ENCODE measurements at places on chromosomes 4 and X.

DNA sequence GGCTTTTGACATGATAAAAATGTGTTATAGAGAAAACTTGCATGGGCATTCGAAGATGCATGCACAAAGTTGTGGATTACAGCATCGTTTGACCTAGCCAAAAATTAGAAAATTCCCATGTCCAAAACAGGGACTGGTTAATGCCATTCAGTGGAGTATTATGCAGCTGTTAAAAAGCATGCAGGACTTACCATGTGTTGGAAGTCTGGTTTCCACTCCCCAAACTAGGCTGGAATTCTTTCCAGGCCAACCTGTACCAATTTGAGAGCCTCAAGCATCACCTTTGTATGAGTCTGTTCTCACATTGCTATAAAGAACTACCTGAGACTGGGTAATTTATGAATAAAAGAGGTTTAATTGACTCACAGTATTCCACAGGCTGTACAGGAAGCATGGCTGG lies 45.9 kb upstream of the MTM1 start:
- no peak for DNase-seq

DNA sequence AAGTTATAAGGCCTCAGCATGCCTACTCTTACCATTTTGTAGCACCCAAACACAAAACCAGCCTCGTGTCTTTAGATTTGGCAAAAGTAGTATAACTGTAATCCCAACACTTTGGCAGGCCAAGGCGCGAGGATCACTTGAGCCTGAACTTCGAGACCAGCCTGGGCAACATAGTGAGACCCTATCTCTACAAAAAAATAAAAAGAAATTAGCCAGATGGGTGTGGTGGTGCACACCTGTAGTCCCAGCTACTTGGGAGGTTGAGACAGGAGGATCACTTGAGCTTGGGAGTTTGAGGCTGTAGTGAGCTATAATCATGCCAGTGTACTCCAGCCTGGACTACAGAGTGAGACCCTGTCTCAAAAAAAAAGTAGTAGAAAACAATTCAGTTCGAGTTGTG lies 17.6 kb downstream of the SYAP1 start:
- no peak for DNase-seq

DNA sequence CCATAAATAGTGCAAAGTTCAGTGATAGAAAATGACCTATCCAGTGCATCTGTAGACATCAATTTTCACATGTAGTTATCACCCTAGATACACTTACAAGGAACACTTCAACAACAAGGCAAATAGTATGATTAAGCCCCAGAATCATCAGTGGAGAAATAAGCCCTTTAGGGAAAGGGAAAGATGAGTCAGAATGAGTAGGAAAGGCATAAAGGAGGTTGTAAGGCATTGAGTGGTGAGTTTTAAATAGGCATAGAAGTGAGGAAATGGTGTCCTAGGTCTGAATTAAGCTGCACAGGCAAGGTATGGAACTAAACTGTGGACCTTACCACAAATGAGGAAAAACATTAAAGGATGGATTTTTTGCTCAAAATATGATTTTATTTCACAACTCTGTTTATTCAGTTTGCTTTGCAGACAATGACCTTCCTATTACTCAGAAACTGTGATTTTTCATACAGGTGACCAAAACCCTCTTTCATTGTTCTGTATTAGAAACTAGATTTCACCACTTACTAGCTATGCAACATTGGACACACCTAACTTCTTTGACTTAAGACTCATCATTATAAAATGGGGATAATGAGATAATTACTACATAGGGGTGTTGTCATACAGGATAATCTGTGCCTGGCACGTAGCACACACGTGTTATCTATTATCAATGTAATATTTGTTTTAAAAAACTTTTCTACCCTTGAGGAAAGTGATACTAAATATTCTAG lies 57.0 kb upstream of the MAP9 start:
- no peak for DNase-seq

DNA sequence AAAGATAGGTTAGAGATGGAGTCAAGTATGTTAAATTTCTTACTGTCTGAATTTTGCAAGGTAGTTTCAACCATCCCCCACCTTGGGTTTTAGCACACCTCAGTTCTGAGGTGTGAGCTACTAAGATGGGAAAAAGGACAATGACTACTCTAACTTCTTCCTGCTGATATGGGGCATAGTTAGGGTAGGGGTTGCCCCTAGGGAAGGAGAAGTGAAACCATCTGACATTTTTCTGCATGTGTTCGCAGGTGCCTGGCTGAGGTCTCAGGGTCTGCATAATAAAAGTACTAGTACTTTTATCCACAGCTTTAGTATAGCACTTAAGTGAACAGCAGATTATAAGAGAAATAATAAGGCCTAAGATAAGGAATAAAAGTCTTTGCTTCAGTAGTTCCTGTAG lies 129.5 kb upstream of the CYSLTR1 start:
- DNase-seq: no peak

- no peak for DNase-seq
These were observed 840.6 kb downstream of the NLGN4X start for GRCh38 chrX:5388087-5388486.

GRCh38 chr4:74724979-74725378 lies 69.3 kb downstream of the BTC start:
- DNase-seq: no peak

DNA sequence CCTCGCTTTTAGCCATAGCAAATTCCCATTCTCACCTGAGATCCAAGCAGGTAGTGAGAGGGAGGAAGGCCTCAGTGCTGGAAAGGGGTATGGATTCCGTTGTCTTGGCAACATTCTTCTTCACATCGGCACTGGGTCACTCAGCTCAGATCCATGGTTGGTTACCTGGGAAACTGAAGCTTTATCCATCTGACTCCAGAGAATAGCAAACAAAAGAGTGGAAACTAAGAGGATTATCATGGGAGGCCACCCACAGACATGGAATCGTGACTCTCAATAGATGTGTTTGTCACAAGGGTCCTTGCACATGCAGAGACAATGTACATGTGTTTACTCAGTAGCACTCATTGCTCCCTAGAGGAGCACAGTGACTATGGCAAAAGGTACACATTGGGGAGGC lies 81.0 kb downstream of the MAGED4 start:
- no peak for DNase-seq

GRCh38 chrX:40671126-40671525 lies 23.8 kb upstream of the CXorf38 start:
- DNase-seq: no peak

DNA sequence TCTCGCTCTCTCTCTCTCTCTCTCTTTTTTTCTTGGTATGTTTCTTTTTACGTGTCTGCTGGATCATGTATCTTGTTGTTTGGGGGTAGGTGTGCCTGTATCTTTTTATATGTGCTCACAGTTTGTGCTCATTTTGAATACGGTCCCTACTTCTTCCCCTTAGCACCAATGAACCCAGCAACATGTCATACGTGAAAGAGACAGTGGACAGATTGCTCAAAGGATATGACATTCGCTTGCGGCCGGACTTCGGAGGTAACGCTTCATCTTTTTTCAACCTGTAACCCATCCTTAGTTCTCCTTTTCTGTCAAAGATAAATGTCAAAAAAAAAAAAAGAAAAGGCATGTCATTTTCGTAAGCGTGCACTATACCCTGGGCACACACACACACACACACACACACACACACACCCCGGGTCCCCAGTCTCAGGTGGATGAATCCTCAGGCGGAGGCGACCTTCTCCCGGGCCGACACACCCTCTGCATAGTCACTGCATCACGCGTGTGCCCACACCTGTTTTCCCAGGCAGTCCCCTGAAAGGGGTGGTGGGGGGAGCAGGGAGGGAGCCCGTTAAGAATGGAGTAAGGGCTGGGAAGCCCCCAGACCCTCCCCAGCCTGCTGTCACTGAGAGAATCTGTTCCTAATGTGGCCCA lies 511 bp downstream of the GABRB1 start:
- DNase-seq: no peak

DNA sequence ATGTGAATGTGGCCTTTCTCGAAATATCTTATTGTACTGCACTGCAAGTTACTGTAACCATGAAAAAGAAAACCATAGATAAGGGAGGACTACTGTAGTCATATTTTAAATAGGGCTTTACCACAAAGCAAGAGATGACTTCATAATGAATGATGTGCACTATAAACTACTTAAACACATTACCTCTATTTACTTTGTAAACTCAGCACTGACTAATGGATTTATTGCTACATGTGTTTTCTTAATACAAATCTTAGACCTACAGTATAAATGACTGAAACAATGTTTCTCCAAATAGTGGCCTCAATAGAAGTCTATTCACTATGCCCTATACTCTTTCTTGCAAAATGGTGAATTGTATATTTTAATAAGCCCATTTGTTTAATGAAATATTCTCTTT lies 61.1 kb downstream of the HDX start:
- DNase-seq: peak; percentile 2

DNA sequence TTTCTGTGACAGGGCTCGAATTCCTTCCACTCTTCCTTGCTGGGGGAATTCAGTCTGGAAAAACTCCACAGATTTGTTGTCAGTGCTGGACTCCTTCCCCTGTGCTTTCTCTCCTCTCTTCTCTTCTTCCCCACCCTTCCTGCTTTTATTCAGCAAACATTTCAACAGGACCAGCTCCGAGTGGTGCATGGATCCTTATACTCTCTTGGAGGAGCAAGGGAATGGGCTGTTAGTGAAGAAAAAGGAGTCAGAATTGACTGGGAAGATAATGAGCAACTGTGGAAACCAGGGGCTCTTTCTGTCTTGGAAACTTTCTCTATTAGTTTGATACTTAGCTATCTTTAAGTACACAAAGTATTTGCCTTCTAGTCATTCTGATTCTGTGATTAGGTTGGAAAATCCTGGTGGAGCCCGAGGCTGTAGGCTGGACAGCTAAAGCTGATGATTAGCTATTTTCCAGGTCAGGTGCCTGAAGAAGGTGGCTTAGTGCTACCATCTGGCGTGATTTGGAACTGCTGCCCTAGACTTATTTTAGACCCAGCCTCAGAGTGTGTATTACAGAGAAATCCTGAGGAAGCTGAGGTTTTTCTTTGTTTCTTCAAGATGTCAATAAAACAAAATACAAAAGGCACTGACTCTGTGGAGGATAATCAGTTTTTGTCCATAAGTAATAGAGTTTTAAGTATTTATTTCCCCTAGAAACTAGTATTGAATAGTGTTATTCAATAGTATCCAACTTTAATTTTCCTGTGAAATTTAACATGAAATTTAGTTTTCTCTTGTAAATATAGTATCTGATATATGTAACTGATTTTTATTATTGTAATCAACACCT lies 38.4 kb downstream of the NAP1L5 start:
- peak; percentile 26 for DNase-seq

DNA sequence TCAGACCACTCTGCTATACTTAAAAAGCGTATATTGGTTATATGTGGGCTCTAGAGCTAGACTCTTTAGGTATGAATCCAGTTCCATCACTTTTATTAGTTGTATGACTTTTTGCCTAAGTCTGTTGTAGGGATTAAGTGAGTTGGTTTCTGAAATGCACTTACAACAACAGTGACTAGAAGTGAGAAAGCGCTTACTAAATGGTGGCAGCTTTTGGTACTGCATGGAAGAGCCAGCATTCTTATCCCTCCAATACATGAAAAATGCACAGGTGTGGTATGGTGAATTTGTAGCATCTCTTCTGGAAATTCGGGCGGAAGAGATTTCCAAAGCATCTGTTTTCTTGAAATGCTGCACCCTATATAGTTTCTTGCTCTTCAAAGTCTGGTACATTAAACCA lies 117.1 kb downstream of the SPANXA1 start:
- DNase-seq: no peak

GRCh38 chrX:2220829-2221567 lies 279.8 kb downstream of the DHRSX start:
- no peak for DNase-seq

- DNase-seq: peak; percentile 29
These were observed 429.1 kb upstream of the INTU start for GRCh38 chr4:127203562-127204200.

GRCh38 chr4:82394896-82395295 lies 21.1 kb upstream of the HNRNPD start:
- DNase-seq: no peak

DNA sequence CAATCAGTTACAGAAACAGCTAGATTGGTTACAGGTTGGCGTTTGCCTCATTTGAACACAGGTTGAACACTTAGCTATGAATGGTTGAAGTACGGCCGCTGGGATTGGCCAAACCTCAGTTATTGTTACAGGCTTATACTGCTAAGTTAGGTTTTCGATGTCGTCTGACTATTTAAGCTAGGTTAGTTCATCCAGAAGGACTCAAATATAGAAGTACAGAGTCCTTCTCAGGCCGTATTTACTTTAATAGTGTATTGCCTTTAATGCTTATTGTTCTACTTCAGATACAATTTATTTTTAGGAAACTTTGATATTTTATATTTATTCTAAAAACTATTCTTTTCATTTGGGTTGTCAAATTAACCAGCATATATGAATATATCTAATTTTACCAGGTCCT lies 334.7 kb downstream of the FAT4 start:
- no peak for DNase-seq

DNA sequence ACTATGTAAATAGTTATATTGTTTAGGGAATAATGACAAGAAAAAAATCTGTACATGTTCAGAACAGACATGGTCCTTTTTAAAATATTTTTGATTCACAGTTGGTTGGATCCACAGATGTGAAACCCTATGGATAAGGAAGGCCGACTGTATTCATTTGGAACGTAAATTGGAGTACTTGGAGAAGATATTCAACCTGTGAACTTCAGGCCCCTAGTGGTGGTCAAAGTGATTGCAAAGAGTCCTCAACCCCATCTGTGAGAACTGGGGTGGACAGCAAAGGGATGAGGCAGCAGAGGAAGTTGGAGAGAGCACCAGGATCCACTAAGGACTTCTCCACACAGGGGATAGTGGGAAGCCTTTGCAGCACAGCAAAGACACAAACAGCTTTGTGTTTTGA lies 6.2 kb upstream of the CXCL13 start:
- DNase-seq: no peak

DNA sequence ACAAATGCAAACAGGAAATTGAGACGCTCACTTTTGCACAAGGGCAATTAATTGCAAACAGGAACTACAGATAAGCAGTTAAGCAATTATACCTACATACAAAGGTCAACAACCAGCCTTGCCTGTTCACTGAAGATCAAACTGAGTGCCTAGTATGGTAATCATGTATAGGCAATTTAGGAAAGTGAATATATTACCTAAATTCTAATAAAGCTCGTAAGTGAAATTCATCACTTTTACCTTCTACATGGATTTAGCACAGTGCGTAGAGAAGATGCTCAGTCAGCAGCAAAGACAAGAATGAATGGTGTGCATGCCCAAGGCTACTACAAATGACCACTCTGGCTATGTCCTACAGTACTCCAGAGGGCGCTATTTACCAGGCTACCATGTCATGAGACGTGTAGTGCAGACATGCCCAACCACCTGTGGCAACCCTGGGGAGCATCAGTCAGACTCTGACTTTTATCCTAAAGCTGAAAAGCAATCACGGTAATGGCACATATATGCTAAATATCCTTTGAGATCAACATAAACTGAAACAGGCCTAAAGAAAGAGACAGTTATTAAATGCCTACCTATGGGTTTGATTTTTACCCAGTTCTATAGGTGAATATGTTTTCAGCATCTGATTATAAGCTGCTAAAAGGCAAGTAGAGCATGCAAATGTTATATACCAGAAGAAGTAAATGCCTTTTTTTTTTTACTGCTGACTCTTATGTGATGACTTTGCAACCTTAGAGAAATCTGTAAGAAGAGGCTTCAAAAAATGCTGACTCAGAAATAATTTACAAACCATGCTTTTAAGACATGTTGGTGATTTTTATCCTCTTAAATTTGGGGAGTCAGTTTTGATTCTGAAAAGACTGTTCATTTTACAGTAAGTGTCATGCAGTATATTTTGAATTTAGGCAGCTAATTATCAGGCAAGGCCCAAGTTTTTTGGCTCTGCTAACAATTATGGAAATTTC lies 178.0 kb downstream of the PPP3CA start:
- DNase-seq: no peak

Measured in AG04450 (cell line).